ENCODE measurements at places on chromosomes 13 and 19.
A peak's percentile ranks its signal among the peaks of the same experiment; 100 is the strongest.

- no peak for DNase-seq
Measured at GRCh38 chr19:54147676-54148075, 10.1 kb downstream of the CNOT3 start.

DNA sequence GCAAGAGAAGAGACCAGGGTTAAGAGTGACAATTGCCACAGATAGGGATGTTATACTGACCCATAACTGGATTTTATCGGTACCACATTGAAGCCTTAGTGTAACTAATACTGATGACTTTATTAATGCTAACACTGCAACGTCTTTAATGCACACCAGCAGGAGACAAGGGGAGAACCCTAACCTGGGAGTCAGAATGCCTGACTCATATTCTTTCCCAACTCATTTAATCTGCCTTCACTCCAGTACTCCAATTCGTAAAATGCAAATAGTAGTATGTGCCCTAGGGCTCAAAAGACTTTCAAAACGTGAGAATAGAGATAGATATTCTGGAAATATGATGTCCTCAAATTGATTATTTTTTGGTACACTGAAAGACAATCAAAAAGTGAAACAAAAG, 62.4 kb downstream of the GPC6 start:
- no peak for DNase-seq

- no peak for DNase-seq
Measured at GRCh38 chr19:8684001-8684902, 14.3 kb downstream of the ACTL9 start.

DNA sequence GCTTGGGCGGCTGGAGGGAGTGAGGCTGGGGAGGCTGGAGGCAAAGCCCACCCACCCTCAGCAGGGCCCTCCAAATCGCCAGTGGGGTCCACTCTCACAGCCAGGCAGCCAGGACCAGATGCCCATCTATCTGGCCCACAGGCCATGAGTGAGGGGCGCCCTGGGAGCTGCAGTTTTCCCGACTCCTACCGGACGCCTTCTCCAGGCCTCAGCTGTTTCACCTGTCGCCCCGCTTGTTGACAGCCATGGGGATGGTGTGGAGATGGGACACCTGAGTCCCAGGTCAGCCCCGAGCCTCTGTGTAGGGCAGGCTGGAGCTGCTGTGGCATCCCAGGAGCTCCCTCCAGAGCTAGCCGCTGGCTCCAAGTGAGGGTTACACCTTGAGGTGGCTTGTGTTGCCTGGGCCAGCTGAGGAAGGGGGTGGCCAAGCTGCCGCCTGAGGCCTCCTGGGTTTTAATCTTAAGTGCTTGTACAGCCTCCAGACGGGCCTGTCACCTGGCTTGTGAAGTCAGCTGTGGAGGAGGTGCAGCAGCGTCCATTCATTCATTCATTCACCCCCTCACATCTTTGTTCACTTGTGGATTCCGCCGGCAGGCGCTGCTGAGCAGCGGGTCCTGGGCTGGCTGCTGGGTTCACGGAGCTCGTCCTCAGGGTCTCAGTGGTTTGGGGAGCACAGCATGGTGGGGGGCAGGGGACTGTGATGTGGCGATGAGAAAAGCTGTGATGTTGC, 52.0 kb downstream of the COMP start:
- no peak for DNase-seq

DNA sequence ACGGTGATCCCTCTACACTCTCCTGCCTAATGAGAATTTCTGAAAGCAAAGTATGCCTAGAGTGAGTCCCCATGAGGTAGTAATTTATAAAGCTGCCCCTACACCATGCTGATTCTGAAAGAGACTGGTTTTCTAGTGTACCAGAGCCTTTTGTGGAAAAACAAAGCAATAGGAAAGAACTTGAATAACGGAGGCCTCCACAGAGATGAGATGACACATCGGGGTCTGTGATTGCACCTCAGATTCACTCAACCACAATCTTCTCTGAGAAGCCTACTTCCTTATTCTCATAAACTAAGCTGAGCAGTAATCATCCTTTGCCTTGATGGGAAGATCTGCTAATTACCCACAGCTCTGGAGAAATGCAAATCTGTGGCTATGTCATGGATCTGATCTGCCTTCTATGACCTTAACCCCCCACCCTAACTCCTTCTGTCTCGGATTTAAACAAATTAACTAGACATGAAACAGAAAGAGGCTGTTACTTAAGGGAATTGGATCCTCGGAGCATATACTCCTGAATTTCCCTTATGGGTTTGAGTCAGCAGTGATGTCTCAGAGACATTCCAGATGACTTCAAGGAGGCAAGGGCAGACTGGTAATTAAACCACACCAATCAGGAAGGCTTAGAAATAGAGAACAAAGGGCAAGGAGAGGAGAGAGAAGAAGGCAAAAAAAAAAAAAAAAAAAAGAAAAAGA, 128.0 kb downstream of the DCT start:
- DNase-seq: peak; percentile 27

DNA sequence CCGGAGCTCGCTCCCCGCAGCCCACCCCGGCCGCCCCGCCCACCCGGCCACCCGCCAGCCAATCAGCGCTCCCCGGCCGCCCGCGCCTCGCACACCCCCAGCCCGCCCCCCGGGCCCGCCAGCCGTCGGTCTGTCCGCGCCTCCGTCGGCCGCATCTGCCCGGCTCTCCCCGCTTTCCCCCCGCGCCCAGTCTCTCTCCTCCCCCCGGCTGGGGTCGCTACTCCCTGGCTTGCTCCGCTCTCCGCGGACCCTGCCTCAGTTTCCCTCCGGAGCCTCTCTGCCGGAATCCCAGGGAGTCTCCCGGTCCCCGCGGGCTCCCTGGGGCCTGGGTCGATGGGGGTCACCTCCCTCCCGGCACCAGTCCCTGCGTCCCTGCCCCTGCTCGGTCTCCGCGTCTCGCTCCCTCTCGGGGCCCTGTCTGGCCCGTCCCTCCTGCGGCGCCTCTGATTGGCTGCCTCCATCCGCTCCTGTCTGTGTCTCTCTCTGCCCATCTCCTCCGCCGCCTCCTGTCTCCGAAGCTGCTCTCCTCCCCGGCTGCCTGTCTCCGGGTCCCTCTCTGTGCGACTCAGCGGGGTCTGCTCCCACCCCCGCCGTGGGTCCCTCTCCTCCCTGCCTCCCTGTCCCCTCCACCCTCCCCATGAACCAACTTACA, 484 bp downstream of the IL11 start:
- DNase-seq: no peak

GRCh38 chr19:43555185-43555770, 20.0 kb downstream of the XRCC1 start:
- peak; percentile 79 for DNase-seq

DNA sequence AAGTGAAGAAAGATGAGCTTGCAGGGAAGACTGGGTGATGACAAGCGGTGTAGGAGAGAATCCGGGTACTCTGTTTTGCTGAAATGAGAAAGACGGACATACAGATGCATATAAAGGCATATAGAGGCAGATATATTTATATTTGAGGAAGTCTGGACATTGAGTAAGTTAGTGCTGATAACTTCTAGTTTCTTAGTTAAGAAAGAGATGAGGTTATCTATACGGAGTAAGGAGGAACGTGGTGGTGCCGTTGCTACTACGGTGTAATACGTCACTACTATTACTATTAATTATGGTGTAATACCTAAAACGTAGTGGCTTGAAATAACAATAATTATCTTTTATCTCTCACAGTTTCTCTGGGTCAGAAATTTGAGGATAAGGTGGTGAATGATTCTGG, 9.8 kb upstream of the CPB2 start:
- no peak for DNase-seq

DNA sequence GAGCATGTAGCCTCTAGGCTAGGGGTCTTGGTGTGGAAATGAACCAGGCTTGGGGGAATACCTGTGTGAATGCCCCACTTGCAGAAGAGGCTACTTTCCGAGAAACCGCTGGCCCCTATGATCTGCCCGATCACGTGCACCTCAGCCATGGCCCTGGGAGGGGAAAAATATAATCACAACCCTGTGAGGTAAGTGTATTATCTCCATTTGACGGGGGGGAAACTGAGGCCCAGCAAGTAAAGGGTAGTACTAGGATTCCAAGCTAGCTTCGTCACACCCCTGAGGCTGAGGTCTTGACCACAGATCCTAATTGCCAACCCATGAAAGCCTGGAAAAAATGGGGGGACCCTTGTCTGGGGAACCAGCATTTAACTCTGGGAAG, 587 bp downstream of the B9D2 start:
- no peak for DNase-seq

DNA sequence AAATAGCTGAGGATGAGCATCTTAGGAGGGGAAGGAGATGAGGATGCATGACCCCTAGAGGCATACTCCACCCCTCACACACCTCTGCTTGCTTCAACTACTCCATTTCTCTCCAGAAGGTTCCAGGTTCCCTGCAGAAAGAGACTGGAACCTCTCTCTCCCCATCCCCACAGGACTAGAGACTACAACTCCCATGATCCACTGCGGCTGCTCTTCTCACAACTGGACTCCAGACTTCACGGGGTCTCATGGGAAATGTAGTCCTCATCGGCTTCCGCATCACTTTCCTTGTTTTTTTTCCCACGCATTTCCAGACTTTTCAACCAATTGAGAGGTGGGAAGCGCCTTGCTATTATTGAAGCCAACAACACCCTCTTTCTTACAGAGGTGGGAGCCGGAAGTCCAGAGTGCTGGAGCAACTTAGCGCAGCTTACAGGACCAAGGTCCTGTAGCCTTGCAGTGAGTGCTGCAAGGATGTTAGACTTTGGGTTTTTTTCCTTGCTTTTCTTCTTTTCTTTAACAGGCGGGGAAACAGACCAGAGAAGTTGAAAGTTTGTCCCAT, 13.9 kb upstream of the CACNG6 start:
- peak; percentile 69 for DNase-seq

- DNase-seq: no peak
Measured at GRCh38 chr19:48508729-48509411, 2.8 kb downstream of the LMTK3 start.

- no peak for DNase-seq
Measured at GRCh38 chr13:39910041-39910440, 254.6 kb downstream of the COG6 start.

- no peak for DNase-seq
Measured at GRCh38 chr13:98295371-98295770, 118.3 kb upstream of the RNF113B start.

GRCh38 chr19:11769995-11770394, 3.2 kb downstream of the ZNF441 start:
- no peak for DNase-seq

DNA sequence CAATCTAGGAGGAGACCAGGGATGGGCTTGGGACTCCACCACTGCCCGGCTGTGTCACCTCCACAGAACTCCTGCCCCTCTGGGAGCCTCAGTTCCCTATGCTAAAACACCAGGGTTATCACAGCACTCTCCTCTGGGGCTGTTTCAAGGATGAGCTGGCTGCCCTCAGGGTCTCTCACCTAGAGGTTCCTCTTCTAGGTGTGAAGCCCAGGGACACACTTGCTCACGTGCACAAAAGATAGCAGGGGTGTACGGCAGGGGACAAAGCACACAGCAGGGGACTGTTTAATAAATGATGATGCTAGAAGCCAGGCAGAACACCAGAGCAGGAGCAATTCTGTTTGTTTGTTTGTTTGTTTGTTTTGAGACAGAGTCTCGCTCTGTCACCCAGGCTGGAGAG, 16.8 kb upstream of the LYPD3 start:
- DNase-seq: no peak

GRCh38 chr19:889662-890295, 3.2 kb downstream of the MED16 start:
- no peak for DNase-seq

DNA sequence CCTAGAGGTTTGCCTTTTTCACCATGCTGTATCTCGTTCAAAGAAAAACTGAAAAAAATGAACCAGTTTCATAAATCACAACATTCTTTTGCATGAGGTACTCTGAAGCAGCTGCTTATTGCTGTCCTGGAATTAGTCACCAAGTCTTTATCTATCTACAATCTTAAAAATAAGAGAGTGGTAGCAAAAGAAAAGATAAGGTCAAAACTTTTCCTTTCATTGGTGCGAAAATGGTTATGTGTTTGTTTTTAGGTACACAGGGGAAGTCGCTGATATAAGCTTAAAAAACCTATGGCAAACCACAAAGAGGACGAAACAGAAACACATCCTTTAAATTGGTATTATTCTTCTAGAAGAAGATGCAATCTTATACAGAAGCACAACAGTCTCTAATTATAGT, 20.7 kb downstream of the OBI1 start:
- no peak for DNase-seq

DNA sequence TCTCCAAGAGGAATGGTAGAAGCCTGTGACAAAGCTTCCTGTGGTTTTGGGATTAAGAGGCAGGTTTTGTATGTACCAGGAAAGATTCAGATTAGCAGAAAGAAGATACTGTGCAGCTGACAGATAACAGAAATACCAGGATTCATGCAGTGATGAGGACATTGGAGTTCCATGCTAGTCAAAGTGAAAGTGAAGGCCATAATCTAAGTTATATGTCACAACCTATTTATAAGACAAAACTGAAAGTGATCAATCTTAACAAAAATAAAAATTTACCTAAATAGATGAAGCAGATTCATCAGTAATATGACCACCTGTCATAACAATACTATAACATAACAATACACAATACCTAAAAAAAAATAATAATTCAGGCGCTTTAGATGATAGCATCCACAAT, 1305.2 kb upstream of the PCDH9 start:
- no peak for DNase-seq

DNA sequence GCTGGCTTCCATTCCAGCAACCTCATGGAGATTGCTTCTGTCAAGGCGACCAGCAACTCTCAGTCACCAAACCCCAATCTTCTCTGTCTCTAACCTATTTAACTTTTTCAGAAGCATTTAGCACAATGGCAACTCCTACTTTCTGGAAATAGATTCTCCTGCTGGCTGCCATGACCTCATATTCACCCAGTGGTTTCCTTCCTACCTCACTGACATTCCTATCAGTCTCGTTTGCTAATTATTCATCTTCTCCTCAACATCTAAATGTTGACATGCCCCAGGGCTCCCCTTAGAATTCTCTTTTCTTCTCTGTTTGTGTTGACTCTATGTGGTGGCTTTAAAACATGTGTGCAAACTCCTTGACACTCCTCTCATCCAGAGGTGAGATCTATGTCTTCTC, 106.7 kb downstream of the OLFM4 start:
- DNase-seq: no peak

- DNase-seq: no peak
Measured at GRCh38 chr13:90427322-90428272, 919.9 kb upstream of the MIR17HG start.

DNA sequence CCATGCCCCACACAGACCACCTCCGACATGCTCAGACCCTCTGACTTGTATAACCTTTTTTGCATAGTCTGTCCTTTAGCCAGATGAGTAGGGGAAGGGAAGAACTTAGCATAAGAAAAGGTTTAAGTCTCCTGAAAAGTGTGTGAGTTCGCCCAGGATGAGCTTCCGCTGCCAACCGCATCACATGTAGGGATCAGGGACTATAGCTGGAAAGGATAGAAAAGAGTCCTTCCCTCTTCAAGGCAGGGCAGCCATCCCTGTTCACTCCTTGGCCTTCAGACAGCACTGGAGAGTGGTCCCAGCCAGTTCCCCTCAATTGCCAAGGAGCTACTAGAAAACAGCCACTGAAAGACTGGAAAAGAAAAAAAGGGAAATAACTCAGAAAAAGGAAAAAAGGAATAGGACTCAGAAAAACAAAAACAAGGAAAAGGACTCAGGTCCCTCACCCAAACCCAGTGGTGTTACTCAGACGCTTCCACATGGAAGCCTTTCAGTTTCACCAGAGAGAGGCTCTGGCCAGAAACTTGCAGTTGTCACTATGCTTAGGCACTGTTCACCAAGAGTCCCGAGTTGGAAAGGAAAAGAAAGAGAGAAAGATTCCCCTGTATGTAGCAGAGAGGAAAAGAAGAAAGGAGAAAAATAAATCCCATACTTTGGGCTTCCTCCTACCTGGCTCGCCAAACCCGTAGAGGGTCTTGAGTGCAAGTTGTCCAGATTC, 5.6 kb upstream of the TM9SF2 start:
- DNase-seq: no peak

- DNase-seq: no peak
Measured at GRCh38 chr13:75479102-75479740, 2.7 kb downstream of the TBC1D4 start.
